ENCODE measurements at places on chromosomes 11 and 22.

DNA sequence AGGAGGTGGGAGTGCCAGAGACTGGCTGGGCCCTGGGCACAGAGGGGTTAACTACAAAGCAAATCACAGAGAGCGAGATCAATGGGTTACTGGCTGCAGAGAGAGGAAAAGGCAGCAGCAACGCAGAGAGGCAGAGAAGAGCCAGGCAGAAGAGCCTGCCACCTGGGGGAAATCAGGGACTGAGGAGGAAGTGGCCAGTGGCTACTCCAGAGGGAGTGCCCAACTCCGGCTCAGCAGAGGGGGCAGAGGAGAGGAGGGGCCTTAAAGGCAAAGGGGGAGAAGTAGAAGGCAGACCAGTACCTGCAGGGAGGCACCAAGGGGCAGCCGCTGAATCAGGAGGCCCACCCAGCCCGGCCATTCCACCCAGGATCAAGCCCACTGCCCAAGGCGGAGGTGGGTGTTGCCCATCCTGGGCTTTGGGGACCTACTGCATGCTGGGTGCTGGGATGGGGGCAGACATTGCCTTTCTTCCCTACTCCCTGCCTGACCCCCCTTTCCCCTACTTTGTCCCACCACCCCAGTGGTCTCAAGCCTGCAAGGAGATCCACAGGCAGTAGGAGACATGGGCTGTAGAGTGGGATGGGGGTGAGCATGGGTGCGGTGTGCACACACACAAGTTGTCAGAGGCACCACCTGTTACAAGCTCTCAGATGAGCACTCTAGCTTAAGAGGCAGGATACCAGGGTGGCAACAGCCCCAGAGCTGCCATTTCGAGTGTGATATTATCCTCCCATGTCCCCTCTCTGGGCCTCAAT lies 926 bp upstream of the GALR3 start:
- no peak for DNase-seq

GRCh38 chr11:7582338-7582985 lies 68.7 kb downstream of the PPFIBP2 start:
- DNase-seq, result no peak

GRCh38 chr22:48744283-48744641 lies 1083.4 kb downstream of the BRD1 start:
- DNase-seq, result no peak

DNA sequence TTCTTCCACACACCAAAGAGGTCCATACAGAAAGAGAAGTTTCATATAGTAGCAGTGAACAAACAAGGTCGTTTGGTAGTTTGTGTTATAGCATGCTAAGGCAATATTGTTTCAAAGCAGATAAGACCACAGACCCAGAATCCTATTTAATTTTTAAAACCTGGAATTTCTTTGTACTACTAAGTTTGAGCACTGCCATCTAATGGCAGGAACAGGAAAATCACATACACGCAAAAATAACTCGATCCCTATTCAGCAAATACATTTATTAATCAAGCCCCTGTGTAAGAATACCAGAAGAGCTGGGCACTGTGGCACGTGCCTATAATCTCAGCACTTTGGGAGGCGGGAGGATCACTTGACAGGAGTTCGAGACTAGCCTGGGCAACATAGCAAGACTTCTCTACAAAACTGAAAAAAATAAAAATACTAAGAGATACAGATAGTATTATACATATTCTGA lies 2.9 kb upstream of the BTBD10 start:
- no peak for DNase-seq

DNA sequence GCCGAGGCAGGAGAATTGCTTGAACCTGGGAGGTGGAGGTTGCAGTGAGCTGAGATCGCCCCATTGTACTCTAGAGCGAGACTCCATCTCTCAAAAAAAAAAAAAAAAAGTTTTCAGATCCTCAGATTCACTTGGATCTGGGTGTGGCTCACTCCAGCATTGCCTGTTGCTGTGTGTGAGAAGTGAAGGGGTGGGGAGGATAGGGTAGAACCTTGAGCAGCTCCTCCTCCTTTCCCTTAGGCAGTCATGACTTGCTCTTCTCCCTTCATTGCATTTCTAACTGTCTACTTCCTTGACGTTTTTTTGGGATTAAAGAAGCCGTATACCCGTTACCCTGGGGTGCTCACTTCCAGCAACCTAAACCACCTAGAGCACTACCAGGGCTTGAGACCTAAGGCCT lies 63.1 kb upstream of the YWHAH start:
- no peak for DNase-seq

- DNase-seq, result no peak
Observed at GRCh38 chr22:43392385-43392989, 19.3 kb upstream of the MPPED1 start.

GRCh38 chr11:102983486-102983885 lies 28.0 kb upstream of the MMP13 start:
- DNase-seq, result no peak

DNA sequence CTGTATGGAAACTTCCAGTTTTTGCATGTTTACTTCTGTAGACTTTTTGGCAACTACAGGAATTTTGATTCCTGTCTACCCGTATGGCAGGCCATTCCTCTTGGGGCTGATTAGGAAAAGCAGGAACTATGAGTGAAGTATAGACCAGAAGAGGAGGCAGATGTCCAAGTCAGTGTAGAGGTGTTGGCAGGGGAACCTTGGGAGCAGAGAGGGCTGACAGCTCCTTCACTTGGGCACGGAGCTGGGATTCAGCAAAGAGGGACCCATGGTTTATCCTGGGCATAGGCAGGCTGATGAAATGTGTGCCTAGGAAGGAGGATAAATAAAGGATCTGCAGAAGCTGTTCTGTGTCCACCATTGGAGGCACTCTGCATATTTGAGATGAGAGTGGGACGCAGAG lies 33.1 kb downstream of the TREH start:
- no peak for DNase-seq

DNA sequence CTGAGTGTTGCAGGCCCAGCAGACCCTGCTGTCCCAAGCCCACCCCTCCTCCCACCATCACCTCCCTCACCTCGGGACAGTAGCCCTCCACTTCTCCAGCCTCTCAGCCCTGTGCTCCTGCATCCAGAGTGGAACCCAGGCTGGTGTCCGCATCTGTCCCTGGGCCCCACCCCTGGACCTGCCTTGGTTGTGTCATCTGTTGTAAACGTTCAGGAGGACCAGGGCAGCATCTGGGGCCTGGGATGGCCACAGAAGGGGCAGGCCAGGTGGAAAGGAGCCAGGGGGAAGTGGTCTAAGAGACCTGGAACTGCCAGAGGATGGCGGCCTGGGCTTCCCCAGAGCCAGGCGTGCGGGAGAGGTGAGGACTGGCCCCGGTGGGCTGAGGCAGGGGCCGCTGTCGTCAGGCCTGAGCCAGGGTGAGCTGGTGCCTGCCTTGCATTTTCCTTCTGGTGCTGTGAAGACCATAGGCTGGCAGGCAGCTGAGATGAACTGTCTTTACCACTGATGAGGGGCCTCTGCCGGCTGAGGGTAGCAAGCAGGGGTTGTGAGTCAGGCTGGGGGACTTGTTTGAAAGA lies 26.1 kb upstream of the MGAT3 start:
- DNase-seq, result no peak

- DNase-seq, result no peak
Observed at GRCh38 chr22:43833286-43834240, 21.5 kb upstream of the EFCAB6 start.

DNA sequence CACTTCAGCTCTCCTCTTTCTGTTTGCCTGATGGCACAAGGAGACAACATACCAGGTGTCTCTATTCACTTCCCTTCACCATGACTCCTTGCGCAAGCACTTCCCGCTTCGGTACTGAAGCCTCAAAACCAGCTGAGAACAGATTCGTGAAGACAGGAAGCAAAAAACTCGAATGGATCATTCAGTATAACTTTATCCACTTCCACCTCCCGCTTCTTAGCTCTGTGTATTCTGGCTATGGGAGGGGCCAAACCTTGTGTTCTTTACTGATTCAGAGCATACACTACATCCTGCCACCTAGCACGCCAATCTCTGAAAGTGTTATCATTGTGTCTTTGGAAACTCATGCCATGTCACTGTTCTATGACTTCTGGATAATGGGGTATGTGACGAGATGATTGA lies 62.2 kb upstream of the ADA2 start:
- DNase-seq, result no peak

DNA sequence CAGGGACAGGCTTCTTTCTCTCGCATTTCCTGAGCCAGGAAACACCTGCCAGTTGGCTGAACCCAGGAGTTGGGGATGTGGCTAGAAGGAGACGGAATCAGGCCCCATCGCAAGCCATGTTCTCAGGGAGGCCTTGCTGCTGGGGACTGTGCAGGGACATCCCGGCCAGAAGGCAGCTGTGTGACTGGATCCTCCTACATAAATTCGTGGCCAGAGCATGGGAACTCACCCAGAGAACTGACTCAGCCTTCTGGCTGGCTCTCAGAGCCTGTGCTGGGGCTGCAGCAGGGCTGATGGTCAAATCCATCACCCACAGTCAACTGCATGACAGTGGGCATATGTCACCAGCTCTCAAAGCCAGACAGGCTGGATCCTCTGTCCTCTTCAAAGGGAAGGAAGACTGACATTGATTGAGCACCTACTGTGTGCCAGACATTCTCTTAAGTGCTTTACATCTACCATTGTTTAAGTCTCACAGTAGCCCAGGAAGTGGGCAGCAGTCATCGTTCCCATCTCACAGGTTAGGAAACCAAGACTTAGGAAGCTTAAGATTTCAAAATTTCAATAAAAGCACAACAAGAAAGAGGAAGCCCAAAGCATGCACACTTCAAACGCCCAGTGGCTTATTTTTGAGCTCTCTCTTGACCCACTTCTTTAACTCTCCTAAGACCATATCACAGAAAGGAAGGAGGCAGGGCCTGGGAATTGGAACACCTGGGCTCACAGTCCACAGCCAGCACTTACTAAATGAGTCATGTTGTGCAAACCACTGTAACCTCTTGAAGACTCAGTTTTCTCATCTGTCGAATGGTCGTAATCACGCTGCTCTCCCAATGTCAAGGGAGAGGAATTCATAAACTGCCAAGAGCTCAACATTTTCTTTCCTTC lies 30.9 kb upstream of the CACNG2 start:
- DNase-seq, result no peak

DNA sequence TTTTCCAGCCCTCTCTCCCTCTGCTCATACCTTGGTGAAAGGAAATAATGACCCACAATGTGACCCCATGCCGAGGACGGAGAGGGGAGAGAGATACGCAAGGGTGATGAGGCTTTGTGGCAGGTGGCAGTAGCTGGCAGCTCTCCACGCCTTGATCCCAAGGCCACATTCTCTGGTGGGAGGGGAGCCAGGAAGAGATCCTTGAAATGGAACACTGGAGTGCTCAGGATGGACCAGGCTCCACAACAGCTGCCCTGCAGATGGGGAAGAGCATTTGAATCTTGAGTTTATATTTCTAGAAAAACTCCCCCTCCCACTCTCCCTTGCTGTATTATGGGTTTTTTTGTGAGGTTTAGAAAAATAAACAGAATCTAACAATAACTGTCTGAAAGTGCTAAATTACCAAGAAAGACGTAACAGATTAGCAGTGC lies 61.6 kb upstream of the CDON start:
- no peak for DNase-seq
